ENCODE measurements at places on chromosomes 11 and 22. TPM values are rescaled to one million over a fixed set of nuclear protein-coding genes. Genes with fewer than 3 reads are reported as not detected.

MPEG1 gene
- polyA plus RNA-seq, result 1.8 TPM

ART1 gene
- 0.26 TPM for polyA plus RNA-seq

GRCh38 chr11:9716275-9717039 lies 52.6 kb downstream of the SWAP70 start:
- DNase-seq, result no peak

- DNase-seq, result no peak
Observed at GRCh38 chr11:95239871-95240649, 9.1 kb upstream of the SESN3 start.

DNA sequence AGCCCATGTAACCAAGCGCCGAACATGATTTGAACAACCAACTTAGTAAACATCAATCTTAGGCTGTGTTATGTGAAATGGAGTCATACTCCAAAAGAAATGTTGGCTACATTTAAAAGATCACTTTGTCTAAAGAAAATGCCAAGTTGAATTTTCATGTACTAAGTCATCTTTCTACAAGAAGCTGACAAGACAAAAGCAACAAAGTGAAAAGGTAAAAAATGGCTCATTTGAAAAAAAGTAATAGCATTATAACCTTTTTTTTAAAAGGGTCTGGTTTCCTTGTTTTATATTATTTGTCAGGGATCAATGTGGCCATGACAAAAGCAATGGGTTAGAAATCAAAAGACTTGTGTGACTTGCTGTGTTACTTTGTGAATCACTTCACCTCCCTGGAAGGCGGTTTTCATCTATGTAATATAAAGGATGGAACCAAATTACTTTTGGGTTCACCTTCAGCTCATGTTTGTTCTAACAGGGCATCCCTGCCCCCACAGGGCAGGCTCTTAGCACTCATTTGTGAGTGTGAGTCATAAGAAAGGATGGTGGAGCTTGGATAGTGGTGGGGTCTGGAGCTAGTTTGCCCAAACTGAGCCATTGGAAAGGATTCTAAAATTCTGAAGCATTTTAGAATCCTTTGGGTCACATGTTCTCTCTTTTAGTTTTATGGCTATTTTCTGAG lies 131.9 kb upstream of the MTMR2 start:
- no peak for DNase-seq

DNA sequence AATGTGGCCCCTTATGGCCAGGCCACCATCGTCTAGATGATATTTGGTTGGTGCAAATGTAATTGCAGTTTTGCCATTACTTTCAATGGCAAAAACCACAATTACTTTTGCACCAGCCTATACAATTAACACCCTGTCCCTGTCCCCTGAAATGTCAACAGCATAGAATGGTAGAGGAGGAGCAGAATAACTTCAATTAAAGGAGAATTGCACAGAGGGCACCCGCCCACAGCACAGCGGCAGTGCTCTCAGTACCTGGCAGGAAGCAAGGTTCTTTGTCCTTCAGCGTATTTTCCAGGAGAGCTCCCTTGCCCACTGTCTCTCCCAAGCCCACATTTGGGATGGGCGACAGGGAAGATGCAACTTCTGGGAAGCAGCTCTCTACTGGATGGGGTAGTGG lies 115.3 kb downstream of the TRIM29 start:
- DNase-seq, result no peak

- no peak for DNase-seq
Observed at GRCh38 chr11:45796461-45796861, 8.5 kb upstream of the SLC35C1 start.

DNA sequence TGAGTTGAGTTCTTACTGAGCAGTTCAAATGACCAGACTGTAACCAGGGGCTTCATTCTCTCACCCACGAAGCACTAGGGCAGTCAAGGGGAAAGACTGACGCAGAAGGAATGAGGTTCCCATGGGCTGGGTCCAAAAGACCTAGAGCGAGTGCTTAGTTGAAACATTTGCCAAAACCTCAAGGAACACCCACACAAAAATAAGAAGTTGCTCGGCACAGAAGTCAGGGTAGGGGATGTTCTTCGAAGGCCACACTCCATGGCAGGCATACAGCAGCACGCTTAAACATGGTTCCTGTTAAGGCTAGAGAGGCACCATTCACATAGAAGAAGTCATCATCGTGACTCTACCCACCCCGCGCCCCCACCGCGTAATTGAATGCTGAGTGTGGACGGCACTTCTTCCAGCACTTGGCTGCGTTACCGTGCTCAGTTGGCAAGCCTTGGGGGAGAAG lies 52.9 kb downstream of the TIMP3 start:
- DNase-seq, result no peak

TRPC6 gene
- polyA plus RNA-seq, result 0.08 TPM

- no peak for DNase-seq
Observed at GRCh38 chr11:124753205-124753604, 1.1 kb upstream of the VSIG2 start.

GRCh38 chr11:13284776-13285588 lies 7.4 kb downstream of the BMAL1 start:
- no peak for DNase-seq

PTPMT1 gene
- 40.3 TPM for polyA plus RNA-seq

BARX2 gene
- not detected for polyA plus RNA-seq

DNA sequence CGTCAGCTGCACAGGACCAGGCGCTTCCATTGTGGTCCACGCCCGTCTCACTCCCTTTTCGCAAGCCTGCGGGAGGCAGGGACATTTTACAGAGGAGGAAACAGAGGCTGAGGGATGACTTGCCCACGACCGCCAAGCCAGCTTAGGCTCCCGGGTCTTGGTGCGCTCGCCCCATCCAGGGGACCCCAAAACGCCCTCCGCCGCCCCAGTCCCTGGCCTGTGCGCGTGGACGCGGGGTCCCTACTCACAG lies 300 bp downstream of the WNT11 start:
- DNase-seq, result no peak

GRCh38 chr11:41413843-41414242 lies 45.6 kb downstream of the LRRC4C start:
- DNase-seq, result no peak

GRCh38 chr11:130126516-130126915 lies 33.1 kb upstream of the ST14 start:
- no peak for DNase-seq

DNA sequence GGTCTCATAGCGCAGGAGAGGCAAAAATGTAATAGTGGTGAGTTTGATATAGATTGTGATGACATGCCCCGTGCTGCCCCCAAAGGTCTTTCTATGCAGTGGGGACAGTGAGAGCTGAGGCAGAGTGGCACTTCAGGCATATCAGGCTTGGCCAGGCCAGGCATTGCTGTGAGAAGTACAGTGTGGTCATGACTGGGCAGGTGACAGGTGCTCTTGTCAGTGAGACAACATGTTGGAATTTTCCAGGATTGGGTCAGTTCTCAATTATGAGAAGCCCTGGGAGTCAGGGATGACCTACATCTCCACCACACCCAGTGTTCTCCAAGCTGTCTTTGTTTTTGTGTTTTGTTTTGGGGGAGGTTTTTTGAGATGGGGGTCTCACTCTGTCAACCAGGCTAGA lies 3.7 kb downstream of the SNAP29 start:
- DNase-seq, result no peak

APOL5 gene
- polyA plus RNA-seq, result 0.04 TPM

LMO2 gene
- polyA plus RNA-seq, result 12.3 TPM

- no peak for DNase-seq
Observed at GRCh38 chr22:46758867-46759290, 3.6 kb upstream of the TBC1D22A start.

GRCh38 chr11:32440916-32441315 lies 5.6 kb upstream of the WT1 start:
- no peak for DNase-seq

- DNase-seq, result no peak
Observed at GRCh38 chr11:35045236-35045820, 93.6 kb upstream of the CD44 start.

DNA sequence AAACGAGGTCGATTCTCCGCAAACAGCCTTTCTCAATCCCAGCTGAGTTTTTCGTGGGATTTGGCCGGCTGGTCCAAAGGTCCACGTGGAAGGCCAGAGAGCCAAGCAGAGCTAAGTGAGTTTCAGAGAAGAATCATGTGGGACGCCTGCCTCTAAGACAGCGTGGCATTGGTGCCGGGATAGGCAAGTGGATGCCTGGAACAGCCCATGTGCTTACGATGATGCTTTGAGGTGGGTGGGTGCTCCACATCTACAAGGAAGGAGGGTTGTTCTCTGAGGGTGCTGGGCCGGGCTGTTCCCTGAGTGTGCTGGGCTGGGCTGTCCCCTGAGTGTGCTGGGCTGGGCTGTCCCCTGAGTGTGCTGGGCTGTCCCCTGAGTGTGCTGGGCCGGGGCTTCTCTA lies 41.4 kb downstream of the MUC2 start:
- DNase-seq, result peak; percentile 6

- no peak for DNase-seq
Observed at GRCh38 chr11:90349731-90350130, 126.9 kb upstream of the CHORDC1 start.

DNA sequence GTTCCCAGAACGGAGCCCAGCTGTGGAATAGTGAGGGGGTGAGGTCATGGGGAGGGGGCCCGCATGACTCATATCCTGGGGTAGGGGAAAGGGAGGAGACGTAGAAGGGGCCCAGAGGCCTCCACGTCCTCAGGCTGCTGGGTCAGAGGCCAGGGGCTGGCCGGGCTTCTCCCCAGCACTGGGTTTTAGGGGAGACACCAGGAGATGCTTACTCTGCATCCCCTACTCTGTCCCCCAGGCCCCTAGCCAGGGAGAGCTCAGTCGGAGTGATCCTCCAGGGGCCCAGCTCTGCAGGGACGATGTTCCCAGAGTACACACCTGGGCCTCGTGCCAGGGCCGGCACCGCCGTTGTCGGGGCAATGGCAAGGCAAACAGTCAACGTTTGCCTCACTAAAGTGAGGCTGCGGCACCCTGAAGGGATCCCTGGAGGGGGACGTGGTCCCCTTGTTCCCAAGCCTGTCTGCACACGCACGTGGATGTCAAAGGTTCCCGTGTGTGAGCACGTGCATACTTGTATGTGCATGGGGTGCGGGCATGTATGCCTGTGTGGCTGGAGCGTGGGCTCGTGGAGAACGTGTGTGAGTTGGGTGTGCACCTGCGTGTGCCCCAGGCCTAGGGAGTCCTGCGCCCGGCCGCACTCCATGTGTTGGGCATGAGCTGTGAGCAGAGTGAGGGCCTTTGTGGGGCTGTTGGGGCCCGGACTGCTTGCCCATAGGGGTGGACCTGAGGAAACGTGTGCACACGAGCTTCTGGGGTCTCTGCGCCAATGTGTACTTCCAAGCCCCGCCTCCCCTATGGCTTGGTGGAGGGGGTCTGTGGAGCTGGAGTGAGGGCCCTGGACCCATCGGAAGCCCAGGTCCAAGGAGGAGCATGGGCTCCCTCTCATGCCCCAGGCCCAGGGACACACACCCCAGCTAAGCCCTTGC lies 14.2 kb downstream of the PRR33 start:
- peak; percentile 80 for DNase-seq

DNA sequence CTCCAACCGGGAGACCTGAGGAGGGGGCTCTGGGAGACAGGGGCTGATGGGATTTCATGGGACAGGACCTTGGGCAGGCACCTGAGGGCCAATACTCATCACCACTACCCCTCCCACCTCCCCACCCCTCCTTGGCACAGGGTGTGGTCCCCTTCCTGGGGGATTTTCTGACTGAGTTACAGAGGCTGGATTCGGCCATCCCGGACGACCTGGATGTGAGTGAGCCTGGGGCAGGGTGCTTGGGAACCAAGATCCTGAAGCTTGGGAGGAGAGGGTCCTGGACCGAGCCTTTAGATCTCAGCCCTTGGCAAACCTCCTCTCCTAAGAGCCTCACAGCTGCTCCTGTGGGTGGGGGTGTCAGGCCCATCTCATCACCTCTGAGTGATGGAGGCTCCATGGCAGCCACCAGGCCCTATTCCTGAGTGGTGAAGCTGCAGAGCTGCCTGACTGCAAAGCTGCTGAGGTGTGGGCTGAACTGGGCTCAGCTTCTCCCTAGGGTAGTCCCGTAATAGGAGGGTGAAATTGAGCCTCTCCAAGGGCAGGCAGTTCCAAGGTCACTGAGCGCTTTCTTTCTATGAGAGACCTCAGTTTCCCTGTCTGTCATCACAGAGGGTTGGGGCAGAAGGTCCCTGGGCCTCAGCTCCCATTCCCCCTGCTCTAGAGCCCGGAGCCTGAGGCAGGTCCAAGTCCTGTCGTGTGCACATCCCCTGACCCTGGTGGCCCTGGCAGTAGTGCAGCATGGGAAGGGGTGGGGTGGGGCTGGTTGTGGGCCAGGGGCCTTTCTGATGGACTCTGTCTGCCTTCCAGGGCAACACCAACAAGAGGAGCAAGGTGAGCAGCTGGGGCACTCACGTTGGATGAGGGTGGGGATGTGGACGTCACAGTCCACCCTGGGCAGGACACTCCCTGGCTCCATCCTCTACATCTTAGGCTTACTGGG lies 6.5 kb downstream of the RGL4 start:
- no peak for DNase-seq

GRCh38 chr22:49735411-49735900 lies 92.2 kb downstream of the BRD1 start:
- DNase-seq, result no peak

- DNase-seq, result no peak
Observed at GRCh38 chr22:35478633-35479107, 62.0 kb upstream of the RASD2 start.

GRCh38 chr11:9776203-9776602 lies 112.3 kb downstream of the SWAP70 start:
- no peak for DNase-seq

DENND6B gene
- polyA plus RNA-seq, result 0.46 TPM

GRCh38 chr11:124301548-124301947 lies 12.2 kb downstream of the OR8D1 start:
- no peak for DNase-seq

DNA sequence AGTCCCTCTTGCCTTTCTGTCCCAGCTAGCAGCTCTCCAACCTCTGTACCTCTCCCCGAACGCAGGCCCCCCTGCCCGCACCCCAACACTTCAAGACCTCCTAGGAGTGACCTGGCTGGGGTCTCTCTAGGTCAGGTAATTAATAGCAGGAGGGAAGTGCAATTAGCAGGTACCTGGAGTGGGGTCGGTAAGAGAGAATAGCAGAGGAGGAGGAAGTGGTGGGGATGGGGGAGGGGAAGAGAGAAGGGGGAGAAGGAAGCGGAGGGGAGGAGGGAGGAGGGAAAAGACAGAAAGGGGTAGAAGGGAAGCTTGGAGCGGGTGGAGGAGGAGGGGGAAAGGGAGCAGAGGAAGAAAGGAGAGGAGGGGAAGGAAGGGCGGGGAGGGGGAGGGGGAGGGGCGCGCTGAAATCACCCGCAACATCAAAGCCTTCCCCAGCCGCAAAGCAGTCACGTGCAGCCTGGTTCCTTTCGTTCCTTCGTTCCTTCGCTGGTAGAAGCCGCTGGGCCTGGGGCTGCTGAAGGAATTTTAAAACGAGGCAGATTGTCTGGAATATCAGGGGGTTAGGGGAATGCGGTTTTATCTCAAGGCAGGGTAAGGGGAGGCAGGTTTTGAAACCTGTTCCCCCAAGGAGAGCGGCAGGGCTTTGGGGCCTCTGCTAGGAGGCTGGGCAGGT lies 29.3 kb upstream of the TCF20 start:
- no peak for DNase-seq

MCAM gene
- 15.4 TPM for polyA plus RNA-seq

LRRC32 gene
- polyA plus RNA-seq, result 16.7 TPM

DNA sequence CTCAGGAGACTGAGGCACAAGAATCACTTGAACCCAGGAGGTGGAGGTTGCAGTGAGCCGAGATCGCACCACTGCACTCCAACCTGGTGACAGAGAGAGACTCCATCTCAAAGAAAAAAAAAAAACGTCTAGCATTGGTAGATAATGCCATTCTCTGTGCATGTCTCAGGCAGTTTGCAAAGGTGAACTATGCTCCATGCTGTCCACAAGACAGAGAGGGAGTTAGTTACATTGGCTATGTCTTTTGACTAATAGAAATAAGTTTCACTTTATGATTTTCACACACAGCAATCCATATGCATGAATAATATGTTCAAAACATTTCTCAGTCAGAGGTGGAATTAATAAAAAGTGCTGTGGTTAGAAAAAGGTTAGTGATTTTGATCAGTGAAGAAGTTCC lies 591.4 kb downstream of the ETS1 start:
- no peak for DNase-seq
